ENCODE measurements at places on chromosomes 3 and 15.

- no peak for DNase-seq
Observed at GRCh38 chr15:74134387-74135027, 4.1 kb downstream of the ISLR2 start.

GRCh38 chr3:154684021-154684420 lies 254.0 kb upstream of the GPR149 start:
- DNase-seq = no peak

DNA sequence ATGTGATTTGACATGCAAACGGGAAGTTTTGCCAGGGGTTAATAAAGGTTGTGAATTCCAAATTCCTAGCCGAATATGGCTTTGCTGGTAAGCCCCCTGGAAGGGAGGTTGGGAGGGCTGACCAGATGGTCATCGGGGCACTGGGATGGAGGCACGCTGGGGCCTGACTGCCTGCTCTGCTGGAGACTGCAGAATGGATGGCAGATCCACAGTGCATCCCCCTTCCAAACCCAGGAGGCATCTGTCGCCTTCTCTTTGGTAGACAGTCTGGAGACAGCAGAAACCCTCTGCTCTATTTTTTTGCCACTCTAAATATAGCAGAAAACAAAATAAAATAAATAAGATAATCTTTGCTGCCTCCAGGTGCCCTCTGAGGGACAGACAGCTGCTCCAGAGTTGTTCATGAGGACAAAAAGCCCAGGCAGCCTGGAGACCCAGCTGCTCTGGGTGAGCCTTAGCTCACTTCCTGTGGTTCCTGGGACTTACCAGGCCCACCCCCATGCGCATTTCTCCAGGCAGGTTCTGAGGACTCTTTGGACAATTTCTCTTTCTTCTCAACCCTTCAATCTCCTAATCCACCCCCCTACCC lies 6.1 kb upstream of the SPTBN5 start:
- DNase-seq = no peak

- no peak for DNase-seq
Observed at GRCh38 chr3:16551342-16551976, 38.0 kb upstream of the RFTN1 start.

DNA sequence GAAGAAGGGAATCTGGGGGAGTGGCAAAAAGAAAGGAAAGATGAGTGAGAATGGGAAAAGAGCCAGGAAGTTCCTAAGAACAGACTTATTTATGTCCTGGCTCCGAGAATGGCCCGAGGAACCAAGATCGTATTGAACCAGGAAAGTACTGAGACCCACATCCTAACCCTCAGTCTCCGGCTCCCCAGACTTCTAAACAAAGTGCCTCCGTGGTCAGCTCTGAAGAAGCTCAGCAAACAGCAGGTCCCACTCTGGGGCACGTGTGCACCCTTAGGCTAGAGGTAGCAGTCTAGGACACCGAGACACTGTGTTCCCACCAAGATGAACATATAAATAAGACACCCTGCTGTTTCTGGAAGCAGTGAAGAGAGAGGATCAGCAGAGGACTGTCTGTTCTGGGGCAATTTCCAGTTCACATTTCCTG lies 307.4 kb downstream of the NTRK3 start:
- DNase-seq = no peak

GRCh38 chr3:126117212-126117611 lies 33.3 kb upstream of the SLC41A3 start:
- no peak for DNase-seq

- no peak for DNase-seq
Observed at GRCh38 chr3:63762934-63763550, 56.1 kb upstream of the C3orf49 start.

DNA sequence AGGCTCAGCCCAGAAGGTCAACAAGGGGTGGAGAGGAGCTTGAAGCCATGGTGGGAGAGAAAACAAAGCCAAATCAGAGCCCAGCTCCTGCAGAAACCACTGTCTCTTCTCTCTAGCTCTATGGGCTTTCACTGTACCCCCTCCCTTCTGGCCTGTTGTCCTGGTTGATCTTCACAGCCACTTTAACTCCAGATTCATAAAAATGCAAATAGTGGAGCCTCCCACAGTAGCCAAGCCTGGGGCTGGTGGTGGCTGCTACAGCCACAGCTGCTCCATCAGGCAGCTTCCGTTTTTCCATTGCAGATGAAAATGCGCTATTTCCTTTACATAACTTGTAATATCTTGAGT lies 20.7 kb upstream of the CAV3 start:
- no peak for DNase-seq

- DNase-seq = no peak
Observed at GRCh38 chr3:5822843-5823242, 635.3 kb downstream of the EDEM1 start.

DNA sequence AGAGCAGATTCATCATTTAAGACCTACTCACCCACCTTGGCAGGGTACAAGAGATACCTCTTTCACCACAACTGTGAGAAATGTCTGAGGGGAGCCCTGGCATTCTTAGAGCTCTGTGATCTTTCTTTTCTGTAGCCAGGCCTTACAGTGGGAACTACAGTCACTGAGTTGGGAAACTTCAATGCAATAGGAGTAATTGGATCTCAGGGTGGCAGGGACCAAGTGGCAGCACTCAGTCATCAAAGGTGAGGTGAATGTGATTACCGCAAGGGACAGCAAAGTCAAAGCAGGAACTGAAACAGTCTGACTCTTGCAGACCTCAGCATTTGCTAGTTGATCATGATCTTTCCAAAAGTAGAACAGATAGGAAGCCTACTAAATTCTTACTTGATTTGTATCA lies 7.2 kb upstream of the MCF2L2 start:
- DNase-seq = no peak

GRCh38 chr3:89180334-89180733 lies 72.9 kb downstream of the EPHA3 start:
- DNase-seq = no peak
